Stimulated activated naive CD4-positive, alpha-beta T cell treated with Interleukin-2 at 50 U/mL for 16 hours (primary cell): ENCODE measurements at places on chromosomes 1 and 21.
A peak's percentile ranks its signal among the peaks of the same experiment; 100 is the strongest.

DNA sequence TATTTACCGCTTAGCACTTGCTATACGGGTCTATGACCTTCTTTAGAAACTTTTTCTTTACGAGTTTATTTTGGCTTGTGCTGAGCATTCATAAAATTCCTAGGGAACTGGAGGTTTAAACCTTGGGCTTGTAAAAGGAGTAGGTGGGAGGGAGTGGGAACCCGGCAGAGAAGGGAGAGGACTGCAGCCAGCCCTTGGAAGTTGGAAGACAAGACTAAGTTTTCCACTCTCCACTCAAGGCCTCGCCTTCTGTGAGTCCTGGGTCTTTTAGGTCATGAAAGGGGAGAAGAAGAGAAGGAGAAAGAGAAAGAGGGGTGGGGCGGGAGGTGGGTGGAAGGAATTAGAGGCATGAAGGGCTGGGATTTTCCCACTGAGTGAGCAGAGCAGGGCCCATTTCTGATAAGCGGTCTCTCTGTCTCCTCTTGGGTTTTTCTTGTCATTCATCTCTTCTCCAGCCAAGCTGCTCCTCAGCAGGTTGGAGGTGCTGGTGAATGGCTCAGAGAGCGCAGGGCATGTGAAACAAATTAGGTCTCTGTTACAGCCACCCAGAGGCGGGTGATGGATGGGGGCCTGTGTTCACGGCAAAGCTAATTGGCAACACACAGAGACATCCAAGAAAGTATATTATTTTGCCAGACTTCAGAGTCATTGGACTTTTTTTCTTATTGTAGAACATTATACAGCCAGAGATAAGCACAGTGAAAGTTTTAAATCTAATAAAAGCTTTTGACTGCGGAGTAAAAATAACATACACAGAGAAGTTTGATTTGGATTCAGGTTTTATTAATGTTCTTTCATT is 247.3 kb downstream of the FOXD2 start:
- DNase-seq, result no peak

GRCh38 chr1:116538544-116538943 is 32.3 kb downstream of the CD58 start:
- DNase-seq, result peak; percentile 22

DNA sequence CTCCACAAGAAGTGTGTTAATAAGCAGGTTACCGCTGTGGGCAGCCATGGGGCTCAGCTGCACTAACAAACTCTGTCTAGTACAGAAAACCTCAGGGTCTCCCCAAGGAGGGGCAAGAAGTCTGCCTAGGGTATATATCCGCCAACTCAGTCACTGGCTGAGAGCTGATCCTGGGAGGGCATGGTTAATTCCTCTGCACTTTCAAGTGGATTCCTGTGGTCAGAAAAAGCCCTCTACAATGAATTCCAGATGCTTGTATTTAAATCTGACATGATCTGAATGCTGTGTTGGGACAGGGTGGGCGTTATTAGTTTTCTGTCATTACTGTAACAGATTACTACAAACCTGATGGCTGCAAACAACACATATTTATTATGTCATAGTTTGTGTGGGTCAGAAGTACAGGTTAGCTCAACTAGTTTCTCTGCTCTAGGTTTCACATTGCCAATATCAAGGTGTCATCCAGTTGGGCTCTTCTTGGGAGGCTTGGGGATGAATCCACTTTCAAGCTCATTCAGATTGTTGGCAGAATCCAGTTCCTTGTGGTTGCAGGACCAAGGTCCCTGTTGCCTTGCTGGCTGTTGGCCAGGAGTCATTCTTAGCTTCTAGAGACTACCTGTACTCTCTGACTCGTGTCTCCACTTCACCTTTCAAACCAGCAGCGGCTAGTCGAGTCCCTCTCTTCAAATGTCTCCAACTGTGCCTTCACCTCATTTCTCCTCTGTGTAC is 8.0 kb upstream of the SELE start:
- no peak for DNase-seq

- no peak for DNase-seq
These were observed 92.3 kb upstream of the NBPF6 start for GRCh38 chr1:108357802-108358201.

DNA sequence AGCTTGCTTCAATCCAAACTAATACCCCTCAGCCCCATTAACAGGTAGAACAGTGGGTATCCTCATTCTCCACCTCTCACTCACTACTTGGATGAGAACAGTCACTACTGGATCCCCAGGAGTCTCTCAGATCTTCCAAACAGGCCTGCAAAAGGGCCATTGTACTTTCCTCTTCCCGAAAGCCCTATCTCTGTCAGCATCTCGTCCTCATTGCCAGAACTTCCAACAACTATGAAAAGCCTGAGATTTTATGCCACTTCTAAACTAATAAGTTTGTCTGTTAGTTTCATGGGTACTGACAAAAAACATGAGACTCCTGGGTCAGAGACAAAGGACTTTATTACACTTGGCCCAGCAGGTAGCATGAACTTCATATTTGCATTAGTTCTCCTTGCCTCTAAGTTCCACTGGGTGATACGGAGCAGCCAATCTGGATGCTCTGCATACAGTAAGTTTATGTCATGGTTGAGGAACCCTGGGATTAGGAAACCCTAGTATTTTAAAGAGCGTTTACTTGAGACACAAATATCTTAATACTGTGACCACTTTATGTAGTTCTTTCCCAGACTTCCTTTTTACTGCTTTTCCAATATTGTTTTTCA is 38.1 kb downstream of the VANGL2 start:
- no peak for DNase-seq

DNA sequence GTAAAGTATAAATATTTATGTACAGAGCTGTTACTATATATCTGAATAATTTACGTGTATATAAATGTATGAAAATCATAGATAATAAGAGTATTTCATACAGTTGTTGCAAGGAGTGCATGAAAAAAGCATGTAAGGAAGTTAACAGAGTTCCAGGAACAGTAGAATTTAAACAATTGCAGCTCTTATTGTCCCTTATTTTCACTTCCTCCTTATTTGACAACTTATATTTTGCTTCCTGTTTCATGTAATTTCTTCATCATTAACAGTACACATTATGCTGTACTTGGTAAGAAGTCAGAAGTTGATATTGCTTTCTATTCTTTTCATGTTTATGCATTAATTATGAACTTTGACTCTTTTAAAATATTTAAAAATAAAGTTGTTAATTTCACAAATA is 681.5 kb downstream of the LRRIQ3 start:
- no peak for DNase-seq

DNA sequence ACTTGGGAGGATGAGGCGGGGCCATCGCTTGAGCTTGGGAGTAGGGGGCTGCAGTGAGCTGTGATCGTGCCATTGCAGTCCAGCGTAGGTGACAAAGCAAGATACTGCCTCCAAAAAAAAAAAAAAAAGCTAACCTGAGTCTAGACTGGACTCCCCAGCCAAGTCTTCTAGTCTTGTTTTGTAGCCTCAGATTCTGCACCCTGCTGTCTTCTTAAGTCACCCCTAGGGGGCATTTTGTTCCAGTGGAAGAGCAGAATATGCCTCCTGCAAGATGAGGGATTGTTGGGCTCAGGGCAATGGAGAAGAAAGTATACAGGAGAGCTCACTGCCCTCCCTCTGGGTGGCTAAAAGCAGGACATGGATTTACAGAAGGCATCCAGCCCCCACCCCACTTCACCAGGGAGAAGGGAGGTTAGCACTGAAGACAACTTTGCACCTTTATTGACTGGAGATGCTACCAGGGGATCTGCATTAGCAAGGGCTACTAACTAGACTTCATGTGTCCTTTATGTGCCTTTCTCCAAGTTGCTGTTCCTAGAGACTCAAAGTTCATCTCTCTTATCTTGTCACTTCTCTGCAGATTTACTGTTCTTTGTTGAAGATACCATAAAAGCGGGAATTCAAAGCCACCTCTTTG is 15.3 kb upstream of the RNF187 start:
- DNase-seq, result no peak

DNA sequence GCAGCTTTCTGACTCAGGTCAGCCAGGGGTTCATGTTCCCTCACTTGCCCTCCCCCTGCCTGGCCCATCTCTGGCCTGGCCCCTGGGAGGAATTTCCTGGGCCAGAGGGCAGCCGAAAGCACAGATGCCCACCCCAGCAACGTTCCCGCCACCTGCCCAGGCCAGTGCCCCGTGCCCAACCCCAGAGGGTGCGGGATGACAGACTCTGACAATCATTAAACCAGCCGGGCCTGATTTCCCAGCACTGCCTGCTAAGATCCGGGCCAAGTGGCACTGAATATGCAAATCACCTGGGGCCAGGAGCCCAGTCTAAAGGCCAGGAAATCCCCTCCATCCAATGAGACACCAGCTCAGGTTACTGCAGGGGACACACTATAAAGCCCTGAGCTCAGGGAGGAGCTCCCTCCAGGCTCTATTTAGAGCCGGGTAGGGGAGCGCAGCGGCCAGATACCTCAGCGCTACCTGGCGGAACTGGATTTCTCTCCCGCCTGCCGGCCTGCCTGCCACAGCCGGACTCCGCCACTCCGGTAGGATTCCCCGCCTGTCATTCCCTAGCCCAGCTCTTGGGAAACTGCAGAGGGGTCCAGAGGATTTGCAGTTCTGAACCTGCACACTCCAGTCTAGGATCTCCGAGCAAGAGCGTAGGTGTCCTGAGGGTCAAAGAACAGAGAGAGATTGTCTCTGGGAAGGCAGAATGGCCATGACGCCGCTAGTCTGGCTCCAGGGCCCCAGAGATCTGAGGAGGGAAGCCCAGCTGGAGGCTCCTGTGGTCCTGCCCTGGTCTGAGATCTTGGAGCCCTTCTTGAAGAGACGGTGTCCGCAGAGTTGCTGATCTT is at the start of gene ELF3:
TSS of gene ELF3 (plus strand) at position 408 of the 836 bp plus-strand sequence. CDS start 550 bp downstream, outside the sequence.
- DNase-seq, result no peak

DNA sequence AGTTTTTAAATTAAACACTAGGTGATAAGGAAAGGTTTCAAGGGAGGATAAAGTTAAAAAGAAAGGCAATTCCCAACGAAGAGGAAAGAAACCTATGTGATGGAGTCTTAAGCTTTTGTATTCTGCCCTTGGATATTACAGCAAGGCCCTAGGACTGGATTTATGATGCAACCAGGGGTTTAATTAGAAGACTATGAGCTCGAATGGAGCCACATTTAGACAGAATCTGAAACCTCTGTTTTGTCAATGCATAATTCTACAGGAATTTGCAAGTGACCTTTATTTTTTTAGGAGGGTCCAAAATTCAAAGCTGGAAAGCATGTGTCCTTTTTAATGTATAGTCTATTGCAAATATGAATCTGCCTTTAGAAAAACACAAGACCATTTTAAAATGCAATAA is 37.9 kb downstream of the TGFB2 start:
- no peak for DNase-seq

DNA sequence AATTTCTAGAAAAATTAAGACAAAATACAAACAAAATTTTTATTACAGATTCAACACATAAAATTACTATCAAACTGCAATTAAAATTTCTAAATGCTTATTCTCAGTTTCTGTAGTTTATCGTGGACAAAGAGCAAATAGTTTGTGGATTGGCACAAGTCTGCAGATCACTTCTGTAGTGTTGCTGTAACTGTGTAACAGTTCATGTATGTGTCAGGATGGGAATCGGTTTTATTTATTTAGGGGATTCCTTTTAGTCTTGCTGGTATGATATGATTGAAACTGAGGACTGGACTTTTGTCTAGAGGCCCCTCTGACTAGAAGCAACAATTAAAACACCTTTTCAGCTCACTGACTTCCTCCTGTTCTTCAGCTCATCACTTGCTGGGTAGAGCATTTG is 60.8 kb downstream of the LRIG2 start:
- no peak for DNase-seq

DNA sequence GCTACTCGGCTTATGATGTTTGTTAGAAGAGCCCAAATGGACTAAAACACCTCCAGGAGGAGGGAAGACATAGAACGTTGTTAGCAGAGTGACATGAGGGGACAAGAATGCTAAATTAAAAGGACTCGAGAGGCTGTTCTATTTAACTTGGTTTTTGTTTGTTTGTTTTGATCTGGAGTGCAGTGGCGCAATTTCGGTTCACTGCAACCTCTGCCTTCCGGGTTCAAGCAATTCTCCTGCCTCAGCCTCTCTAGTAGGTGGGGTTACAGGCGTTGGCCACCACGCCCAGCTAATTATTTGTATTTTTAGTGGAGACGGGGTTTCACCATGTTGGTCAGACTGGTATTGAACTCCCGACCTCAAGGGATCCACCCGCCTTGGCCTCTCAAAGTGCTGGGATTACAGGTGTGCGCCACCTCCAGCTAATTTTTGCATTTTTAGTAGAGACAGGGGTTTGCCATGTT is 5.1 kb upstream of the HNRNPU start:
- no peak for DNase-seq

DNA sequence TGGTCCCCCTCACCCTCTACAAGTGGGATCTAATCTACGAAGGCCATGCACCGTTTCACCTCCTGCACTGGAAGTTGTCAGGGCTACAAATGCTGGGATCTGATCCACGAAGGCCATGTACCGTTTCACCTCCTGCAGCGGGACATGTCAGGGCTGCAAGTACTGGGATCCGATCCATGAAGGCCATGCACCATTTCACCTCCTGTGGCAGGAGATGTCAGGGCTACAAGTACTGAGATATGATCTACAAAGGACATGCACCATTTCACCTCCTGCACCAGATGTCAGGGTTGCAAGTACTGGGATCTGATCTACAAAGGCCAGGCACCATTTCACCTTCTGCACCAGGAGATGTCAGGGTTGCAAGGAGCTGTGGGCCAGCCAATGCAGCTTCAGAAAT is 7.0 kb downstream of the ALDH4A1 start:
- no peak for DNase-seq

- no peak for DNase-seq
These were observed 138.8 kb upstream of the RUNX3 start for GRCh38 chr1:25068829-25069228.

- no peak for DNase-seq
These were observed 120.8 kb downstream of the GABPA start for GRCh38 chr21:25855576-25855975.

- no peak for DNase-seq
These were observed 367.7 kb upstream of the CAMK1G start for GRCh38 chr1:209215826-209216225.

- no peak for DNase-seq
These were observed 681.1 kb downstream of the LTN1 start for GRCh38 chr21:28311411-28312190.

GRCh38 chr1:47432071-47433036 is 5.5 kb upstream of the FOXD2 start:
- DNase-seq, result peak; percentile 40

DNA sequence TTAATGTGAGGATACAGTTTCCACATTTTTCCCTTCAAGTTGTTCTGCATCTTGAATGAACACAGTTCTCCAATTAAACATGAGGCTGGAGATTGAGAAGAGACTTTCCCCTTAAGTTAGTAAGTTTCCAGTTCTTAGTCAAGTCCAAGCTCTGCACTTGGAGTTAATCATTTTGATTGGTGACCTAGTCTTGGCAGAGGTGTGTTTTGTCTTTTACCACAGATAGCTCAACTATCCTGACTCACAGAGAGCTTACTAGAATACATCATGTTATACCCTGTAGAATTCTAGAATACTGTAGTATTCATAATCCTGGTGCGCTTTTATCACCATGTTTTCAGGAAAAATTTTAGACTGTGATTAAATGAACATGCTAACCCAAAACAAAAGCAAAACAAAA is 129.2 kb downstream of the CYYR1 start:
- DNase-seq, result no peak
